ENCODE measurements at places on chromosomes 12 and 14.

DNA sequence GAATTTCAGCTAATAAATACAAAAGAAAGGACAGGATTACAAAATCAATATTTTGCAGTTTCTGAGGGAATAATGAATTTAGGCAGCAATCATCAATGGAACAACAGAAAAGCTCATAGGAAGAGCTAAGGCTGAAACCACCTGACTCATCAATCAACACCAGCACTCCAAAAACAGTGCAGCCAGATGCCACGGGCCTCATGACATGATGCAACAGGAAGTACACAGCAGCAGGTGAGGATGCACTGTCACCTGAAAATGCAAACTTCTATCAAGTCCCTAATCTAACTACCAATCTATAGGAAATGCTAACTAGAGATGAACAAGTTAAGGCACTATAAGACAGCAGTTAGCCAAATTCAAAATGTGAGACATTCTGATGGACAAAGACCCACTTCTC lies 21.7 kb downstream of the GNS start:
- DNase-seq: no peak

- no peak for DNase-seq
These were observed 35.2 kb downstream of the ZFP36L1 start for GRCh38 chr14:68757618-68758081.

- peak; percentile 11 for DNase-seq
These were observed 9.5 kb downstream of the PHETA1 start for GRCh38 chr12:111359231-111359913.

- no peak for DNase-seq
These were observed 75.1 kb downstream of the NOC4L start for GRCh38 chr12:132219323-132219722.

GRCh38 chr14:36035675-36036074 lies 140.8 kb downstream of the PTCSC3 start:
- DNase-seq: no peak

DNA sequence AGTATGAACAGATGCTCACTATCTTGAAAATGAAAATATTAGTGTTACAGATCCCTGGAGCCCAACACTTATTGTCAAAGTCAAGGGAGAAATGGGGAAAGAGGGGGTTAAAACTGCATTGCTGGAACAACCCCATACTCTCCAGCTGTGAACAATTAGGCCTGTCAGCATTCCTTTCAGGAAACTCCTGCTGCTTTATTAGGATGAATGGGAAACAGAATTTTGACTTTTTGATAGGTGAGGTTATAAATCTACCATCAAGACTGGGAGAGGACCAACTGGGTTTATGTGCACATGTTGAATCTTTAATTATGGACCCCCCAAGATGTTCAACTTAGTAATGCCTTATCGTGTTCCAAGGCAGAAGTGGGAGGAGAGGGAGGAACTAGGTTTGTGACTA lies 85.0 kb downstream of the TMTC1 start:
- DNase-seq: no peak

Data from EL (cell line).